ENCODE measurements at places on chromosomes 7 and 10.

DNA sequence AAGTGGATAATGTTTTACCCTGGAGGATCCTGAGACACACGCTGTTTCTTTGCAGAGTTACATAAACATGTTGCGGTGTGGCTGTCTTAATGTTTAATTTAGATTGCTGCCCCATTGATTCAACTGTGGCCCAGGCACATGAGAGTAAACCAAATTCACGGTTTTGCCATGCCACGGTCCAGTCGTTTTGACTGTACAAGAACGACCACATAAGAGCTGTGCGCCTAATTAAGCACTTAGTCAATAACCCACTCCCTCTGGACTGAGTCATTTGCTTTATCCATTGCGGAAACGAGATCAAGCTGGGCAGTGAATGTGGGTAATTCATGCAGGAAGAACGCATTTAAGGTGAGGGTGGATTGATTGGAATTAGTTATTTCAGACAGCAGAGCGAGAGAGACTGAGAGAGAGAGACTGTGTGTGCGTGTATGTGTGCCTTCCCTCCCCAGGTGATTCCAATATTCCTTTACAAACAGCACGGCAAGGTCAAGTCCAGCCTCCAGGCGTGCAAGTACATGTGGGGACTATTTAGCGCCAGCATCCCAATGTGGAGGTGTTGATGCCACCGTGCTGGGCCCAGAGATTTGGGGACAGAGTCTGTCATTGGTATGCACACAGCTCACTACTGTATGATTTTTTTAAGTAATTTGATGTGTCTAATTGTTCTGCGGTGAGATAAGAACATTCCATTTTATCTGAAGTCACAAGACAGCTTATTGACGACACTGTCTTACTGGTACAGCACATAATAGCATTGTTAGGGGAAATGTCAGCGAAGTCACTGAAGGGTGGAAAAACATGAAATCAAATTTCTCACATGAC is 8.4 kb upstream of the TEX36 start:
- H3K4me3 ChIP-seq, result no peak overlapping the region
- no peak overlapping the region for H3K27ac ChIP-seq
- no peaks in the 10 kb centered on the region for H3K27me3 ChIP-seq
- peaks cover 8% of the 10 kb centered on the region for H3K4me1 ChIP-seq
- DNase-seq, result no peak

GRCh38 chr10:91665842-91666241 is 33.0 kb upstream of the PPP1R3C start:
- no peaks in the 10 kb centered on the region for H3K4me1 ChIP-seq
- no peaks in the 10 kb centered on the region for H3K36me3 ChIP-seq
- no peaks in the 10 kb centered on the region for H3K27me3 ChIP-seq
- no peak for DNase-seq

- no peaks in the 10 kb centered on the region for H3K36me3 ChIP-seq
- no peak overlapping the region for H3K27ac ChIP-seq
- H3K27me3 ChIP-seq, result no peaks in the 10 kb centered on the region
- no peaks in the 10 kb centered on the region for H3K4me1 ChIP-seq
- no peak for DNase-seq
Measured at GRCh38 chr10:7738536-7739407, 35.7 kb downstream of the ITIH2 start.

DNA sequence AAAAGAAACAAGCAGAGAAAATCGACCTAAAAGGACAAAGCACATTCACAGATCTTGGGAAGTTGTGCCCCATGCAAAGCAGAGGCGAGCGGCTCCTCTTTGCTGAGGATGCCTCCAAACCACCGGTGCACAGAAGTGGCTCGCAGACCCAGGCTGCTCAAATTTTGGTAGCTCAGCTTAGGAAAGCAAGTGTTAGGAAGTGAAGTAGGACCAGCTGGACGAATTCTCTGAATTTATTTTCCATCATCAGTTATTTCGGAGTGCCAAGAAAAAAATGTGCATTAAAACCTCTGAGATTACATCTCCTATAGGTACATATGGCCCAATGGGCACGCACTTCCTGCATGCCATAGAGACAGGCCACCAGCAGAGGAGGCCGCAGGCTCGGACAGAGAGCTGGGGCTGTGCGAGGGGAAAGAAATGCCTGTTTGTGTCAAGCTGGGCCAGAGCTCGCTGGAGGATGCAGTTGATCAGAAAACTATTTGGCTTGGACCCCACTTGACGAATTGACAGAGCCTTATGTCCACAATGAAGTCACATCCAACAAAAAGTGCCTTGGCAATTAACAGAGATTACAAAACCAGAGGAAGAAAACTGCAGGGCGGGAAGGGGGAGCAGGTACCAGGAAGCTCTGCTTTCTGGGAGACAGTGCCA is 122.3 kb upstream of the LYZL2 start:
- no peak overlapping the region for H3K4me3 ChIP-seq
- H3K27ac ChIP-seq, result no peak overlapping the region
- no peaks in the 10 kb centered on the region for H3K36me3 ChIP-seq
- no peak for DNase-seq

GRCh38 chr7:49669285-49669684 is 104.2 kb upstream of the VWC2 start:
- H3K36me3 ChIP-seq, result no peaks in the 10 kb centered on the region
- DNase-seq, result no peak
- no peak overlapping the region for H3K4me3 ChIP-seq
- no peaks in the 10 kb centered on the region for H3K27me3 ChIP-seq
- no peaks in the 10 kb centered on the region for H3K4me1 ChIP-seq

DNA sequence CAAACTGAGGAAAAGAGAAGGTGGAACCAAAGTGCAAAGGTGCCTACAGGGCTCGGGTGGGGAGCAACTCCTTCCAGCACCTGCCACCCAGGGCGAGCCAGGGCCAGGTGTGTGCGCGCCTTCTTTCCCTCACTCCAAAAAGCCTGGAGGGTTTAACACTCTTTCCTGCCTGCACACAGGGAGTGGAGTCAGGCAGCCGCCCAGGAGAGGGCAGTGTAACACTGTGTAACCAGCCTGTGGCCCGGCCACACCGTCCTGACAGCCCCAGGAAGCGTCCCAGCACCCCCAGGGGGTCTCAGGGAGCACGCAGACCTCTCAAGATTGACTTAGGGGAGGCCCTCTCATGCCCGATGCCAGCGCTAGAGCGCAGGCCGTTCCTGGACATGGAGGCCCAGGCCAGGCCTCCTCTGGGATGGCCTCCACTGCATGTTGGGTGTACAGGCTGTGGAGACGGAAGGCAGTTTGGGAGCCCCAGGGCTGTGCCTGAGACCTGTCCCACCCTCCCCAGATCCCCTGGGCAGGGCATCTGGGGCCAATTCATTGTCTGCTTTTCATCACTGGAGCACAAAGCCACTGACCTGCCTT is 13.4 kb downstream of the BRI3 start:
- H3K4me1 ChIP-seq, result no peaks in the 10 kb centered on the region
- no peaks in the 10 kb centered on the region for H3K27me3 ChIP-seq
- H3K4me3 ChIP-seq, result no peak overlapping the region
- peak overlapping the region; percentile 28 for H3K27ac ChIP-seq
- peaks cover 80% of the 10 kb centered on the region for H3K36me3 ChIP-seq

DNA sequence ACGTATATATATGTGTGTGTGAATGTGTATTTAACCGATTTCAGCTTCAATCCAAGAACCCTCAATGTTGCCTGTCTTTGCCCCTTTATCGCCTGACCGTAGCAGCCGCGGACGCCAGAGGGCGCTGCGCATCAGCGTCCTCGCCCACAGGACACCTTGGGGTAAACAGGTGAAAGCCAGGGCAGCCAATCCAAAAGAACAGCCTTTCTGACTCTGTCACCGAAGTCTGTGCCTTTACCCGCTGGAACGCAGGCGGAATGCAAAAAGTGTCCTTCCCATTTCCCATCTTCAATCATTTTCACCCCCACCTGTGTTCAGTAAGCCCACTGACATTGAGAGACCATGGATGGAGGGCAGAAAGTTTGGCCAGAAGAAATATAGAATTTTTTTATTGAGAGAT is 3.6 kb downstream of the NXPH1 start:
- no peaks in the 10 kb centered on the region for H3K36me3 ChIP-seq
- no peaks in the 10 kb centered on the region for H3K4me1 ChIP-seq
- DNase-seq, result no peak
- H3K27me3 ChIP-seq, result peaks cover 93% of the 10 kb centered on the region
- no peak overlapping the region for H3K4me3 ChIP-seq
- H3K27ac ChIP-seq, result no peak overlapping the region

GRCh38 chr7:103073989-103074518 is 542 bp downstream of the FBXL13 start:
- H3K27me3 ChIP-seq, result no peaks in the 10 kb centered on the region
- DNase-seq, result no peak
- H3K4me1 ChIP-seq, result no peaks in the 10 kb centered on the region

DNA sequence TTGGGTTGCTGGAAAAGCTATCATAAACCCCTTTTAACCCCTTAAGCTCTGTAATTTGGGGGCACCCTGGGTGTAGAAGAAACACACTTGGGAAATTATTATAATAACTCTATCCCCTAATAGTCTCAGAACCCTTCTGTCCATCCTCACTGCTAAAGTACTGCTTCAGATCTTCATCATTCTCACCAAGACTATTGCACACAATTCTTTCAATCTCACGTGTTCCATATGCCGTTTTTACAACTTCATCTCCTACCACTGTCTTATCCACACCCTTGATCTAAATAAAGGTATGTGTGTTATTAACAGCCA is 15.8 kb downstream of the ANKRD22 start:
- H3K27ac ChIP-seq, result no peak overlapping the region
- H3K4me3 ChIP-seq, result no peak overlapping the region
- H3K36me3 ChIP-seq, result no peaks in the 10 kb centered on the region
- H3K27me3 ChIP-seq, result no peaks in the 10 kb centered on the region
- no peak for DNase-seq
- peaks cover 8% of the 10 kb centered on the region for H3K4me1 ChIP-seq

DNA sequence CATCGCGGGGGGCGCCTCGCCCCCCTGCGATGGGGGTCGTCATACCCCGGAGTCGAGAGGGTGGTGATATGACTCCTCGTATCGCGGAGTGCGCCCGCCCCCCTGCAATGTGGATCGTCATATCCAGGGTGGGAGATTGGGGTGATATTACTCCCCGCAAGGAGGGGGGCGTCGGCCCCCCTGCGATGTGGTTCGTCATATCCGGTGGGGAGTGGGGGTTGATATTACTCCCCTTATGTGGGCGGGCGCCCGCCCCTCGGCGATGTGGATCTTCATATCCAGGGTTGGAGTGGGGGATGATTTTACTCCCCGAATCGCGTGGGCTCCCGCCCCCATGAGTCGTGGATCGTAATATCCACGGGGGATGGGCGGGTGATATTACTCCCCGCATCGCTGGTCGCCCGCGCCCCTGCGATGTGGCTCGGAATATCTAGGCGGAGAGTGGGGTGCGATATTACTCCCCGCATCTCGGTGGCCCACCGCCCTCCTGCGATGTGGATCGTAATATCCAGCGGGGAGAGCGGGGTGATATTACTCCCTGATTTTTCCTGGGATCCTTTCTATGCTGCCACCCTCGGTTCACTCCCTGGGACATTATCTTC is 36.9 kb downstream of the MEIG1 start:
- no peaks in the 10 kb centered on the region for H3K36me3 ChIP-seq
- H3K4me1 ChIP-seq, result no peaks in the 10 kb centered on the region
- H3K4me3 ChIP-seq, result peak overlapping the region; percentile 39
- H3K27me3 ChIP-seq, result no peaks in the 10 kb centered on the region
- no peak overlapping the region for H3K27ac ChIP-seq

DNA sequence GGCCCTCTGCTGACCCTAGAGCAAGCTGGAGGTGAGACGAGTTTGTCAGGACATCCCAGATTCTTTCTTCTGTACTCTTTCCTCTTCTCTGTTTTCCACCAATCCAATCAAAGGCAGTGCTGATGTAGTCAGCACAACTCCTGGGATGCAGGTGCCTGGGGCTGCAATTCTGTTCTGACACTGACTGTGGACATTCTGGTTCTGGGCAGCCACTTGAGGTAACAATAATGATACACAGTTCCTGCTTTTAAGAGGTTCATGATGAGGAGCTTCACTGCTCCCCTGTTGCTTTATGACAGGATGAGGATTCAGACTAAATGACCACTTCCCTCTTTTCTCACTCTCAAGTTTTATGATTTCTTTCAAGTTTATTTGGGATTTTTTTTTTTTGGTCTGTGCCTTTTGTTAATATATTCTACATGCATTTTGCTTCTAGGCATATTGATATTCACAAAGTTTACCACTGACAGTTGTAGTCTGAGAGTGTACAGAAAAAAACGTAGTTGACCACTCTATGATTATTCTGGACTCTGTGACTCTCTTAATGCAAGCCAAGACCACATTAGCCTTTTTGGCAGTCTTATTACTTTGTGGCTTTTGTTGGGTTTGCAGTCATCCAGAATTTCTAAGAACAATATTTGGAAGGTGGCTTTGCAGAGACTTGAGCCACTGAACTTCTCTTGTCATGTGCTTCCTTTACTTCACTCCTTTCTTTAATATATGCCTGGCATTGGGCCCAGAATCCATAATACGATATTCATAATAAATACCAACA is 247.6 kb downstream of the AUTS2 start:
- no peak for DNase-seq
- no peak overlapping the region for H3K27ac ChIP-seq
- no peak overlapping the region for H3K4me3 ChIP-seq
- H3K4me1 ChIP-seq, result no peaks in the 10 kb centered on the region
- H3K36me3 ChIP-seq, result no peaks in the 10 kb centered on the region

DNA sequence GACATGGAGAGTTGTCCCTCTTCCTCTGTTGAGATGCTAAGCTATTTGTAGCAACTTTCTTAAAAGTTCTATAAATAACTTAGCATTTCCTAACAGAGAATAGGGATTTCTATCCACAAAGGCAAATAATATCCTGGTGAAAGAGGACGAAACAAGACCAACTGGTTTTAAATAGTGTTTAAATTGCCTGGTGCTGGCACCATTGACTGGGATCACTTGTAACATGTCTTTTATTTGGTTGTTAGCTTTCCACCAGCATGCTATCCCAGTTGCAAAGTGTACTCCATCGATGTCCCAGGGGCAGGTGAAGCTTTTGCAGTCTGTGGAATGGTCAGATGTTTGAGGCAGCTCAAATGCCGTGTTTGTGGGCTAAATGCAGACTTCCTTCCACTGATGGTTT is 3.7 kb downstream of the SUFU start:
- DNase-seq, result no peak
- no peak overlapping the region for H3K4me3 ChIP-seq
- peaks cover 27% of the 10 kb centered on the region for H3K36me3 ChIP-seq
- H3K27ac ChIP-seq, result no peak overlapping the region
- H3K4me1 ChIP-seq, result peaks cover 4% of the 10 kb centered on the region

DNA sequence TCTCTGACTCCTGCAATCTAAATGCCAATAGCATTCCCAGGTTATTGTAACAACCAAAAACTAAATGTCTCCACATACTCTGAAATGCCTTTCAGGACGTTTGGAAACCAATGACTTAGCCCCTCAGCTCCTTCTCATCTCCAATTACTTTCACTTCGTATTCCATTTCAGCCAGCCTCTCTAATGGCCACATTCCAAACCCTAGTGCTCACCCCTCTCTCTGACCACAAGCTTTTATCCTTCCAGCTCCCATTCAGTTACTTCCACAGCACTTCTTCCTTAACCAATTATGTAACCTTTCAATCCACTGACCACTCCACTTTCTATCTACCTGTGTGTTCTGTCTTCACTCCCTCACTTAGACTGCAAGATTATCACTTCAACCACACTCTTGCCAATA is 4.3 kb downstream of the NOC3L start:
- DNase-seq, result no peak
- H3K36me3 ChIP-seq, result peaks cover 76% of the 10 kb centered on the region
- no peak overlapping the region for H3K4me3 ChIP-seq
- H3K27ac ChIP-seq, result peak overlapping the region; percentile 4

GRCh38 chr10:34580214-34580613 is 234.9 kb downstream of the PARD3 start:
- H3K27ac ChIP-seq, result peak overlapping the region; percentile 97
- DNase-seq, result no peak
- no peaks in the 10 kb centered on the region for H3K27me3 ChIP-seq
- H3K4me1 ChIP-seq, result peaks cover 56% of the 10 kb centered on the region

- no peak overlapping the region for H3K4me3 ChIP-seq
- no peak for DNase-seq
- H3K27me3 ChIP-seq, result no peaks in the 10 kb centered on the region
- H3K36me3 ChIP-seq, result peaks cover 8% of the 10 kb centered on the region
- H3K4me1 ChIP-seq, result peaks cover 4% of the 10 kb centered on the region
Measured at GRCh38 chr10:102067091-102067916, 2.2 kb downstream of the HPS6 start.
